ENCODE measurements at places on chromosomes 1 and 21.

DNA sequence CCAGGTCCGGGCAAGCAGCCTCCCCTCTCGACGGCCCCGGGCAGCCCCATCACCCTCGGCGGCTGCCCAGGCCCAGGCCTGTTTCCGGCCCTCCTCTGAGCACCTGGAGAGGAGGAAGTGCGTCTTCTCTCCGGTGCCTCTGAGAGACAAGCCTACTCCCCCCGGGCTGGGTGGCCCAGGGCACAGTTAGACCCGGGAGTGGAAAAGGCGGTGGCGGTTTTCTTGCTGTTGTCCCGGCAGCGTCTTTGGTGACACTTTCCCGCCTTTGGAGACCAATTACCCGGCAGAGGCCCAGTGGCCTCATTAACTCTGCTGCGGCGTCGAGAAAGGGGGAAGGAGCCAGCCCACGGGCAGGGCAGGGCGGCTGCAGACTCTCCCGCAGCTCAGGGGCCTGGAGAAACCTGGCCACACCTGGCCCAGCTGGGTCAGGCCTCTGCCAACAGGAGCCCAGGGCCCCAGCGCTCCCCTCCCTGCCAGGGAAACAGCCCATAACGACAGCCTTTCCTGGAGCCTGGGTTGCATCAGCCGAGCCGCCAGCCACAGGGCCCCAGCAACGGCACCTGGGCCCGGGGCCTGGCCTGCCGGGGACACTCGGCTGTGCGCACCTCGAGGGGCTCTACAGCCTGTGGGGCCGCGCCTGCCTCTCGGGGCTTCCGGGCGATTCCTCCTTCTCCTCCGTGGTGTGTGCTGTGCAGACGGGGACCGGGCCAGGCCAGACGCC lies 28.4 kb upstream of the C1orf159 start:
- no peak for DNase-seq

DNA sequence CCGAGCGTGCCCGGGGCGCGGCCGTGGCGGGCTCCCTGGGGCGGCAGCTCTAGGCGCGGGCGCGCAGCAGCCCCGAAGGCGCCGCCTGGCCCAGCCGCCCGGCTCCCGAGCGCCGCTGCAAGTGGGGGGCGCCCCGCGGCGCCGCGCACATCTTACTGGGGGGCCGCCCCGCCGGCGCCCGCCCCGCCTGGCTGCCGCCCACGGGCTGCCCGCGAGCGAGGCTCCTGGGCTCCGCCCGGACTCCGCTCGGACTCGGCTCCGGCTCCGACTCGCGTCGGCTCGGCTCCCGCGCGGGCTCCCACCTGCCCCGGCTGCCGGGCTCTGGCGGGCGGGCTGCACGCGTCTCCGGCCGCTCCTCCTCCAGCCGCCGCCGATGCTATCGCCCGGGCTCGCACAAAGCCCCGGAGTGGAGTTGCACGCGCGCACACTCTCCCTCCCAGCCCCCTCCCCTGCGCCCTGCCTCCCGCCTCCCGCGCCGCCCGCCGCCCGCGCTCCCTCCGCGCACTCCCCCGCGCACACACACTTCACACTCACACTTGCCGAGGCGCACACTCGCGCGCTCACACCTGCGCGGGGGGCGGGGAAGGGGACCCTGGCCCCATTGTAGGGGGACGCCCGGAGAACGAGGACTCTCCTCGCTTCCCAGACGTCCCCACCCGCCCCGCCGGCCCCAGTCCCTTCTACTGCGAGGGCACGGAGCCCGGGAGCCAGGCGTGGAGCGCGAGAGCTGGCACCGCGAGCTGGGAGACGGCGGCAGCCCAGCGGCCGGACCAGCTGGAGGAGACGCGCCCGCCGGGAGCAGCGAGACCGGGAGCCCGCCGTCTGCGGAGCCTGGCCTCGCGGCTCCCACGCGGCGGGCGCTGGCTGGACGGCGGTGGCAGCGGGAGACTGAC lies at the start of gene GRIK3:
TSS of gene GRIK3 (minus strand) at position 395 of the 893 bp plus-strand sequence. CDS start 407 bp downstream, outside the sequence.
- no peak for DNase-seq

DNA sequence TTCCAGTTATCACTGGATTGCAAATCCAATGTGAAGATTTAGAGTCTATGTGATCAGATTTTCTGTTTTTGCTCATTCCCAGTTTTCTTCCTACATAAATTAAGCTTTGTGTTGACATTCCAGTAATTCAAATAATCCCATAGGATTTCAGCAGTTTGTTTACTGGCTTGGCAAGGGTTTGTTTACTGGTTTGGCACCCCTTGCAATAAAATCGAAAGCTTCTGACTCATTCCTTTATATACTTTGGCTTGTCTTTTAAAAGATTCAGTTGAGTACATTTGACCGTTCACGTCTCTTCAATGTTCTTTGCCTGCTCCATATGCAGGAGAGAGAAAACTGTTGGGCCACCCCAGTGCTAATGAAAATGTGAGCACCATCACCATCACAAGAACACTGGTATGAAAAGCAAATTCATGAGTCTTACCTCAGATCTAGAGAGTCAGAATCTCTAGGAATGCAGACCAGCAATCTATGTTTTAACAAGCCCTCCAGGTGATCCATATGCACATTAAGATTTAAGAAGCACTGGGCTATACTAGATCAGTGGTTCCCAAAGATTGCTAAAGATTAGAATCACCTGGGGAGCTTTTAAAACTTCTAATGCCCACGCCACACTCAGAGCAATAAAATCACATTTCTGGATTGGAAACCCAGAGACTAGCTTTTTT lies 32.8 kb downstream of the ZC3H11B start:
- no peak for DNase-seq

DNA sequence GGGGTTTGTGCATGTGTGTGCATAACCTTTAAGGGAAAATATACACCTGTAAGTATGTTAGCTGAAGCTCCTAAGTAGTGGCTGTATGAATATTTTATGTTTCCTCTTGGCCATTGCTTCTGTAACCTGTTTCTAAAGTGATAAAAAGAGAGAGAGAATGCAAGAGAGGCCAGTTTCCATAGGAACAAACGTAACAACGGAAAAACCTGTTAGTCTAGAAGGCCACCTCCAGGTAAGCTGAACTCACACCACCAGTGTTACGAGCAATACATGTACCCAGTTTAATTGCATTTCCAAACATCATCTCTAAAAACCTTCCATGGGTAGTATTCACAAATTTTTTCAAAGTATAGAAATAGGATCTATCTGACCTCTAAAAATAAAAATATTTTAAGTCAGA lies 63.1 kb downstream of the PLPPR4 start:
- DNase-seq: no peak

DNA sequence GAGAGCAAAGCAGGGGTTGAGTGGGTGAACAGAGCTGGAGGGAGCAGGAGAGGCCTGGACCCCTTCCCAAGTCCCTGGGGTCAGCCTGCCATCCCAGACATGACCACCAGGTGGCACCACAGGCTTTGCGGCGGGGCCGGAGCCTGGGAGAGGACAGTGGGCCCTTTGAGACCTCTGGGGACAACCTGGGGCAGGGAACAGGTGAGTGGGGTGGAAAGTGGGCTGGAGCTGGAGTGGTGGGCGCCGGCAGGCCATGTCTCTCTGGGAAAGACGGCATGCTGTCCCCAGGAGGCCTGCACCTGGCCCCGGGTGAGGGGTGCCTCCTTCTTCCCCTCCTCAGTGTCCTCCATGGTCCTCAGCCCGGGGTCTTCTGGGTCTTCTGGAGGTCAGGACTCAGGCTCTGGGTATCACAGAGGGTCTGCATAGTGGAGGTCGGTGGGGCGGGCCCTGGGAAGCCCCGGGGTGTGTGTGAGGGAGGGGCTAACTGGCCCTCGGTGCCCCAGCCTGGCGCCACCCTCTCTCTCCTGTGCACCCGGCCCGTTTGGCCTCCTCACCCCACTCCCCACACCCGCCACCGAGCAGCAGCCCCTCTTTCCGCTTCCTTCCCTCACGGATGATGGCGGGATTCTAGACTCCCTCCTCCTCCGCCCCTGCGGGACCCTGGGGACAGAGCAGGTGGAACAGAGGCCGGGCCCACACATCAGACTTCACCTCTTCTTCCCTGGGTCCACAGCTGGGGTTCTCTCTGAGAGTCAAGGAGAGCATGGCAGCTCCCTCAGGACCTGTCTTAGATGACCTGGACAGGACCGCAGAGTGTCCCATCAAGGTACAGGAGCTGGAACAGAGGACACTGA lies 28.5 kb upstream of the PKP1 start:
- no peak for DNase-seq

- no peak for DNase-seq
Measured at GRCh38 chr1:78408810-78409209, 82.0 kb upstream of the PTGFR start.

DNA sequence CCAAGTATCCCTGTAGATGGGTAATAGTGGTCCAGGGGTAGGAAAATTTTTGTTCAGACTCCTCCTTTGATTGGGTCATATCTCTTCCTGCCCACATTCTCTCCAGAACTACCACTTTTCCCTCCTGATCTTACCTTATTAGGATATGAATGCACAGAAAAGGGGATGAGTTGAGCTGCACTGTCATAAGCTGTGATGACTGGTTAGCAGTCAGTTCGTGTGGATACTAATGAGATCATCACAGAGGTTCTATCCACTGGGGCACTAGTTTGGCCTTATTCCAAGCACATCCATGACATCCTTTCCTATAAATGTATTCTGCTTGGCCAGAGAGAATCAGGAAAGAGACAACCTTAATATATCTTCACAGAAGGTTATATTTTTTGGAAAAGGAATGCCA lies 22.1 kb upstream of the TBX15 start:
- DNase-seq: no peak

GRCh38 chr1:108657356-108658080 lies 3.4 kb downstream of the HENMT1 start:
- no peak for DNase-seq

GRCh38 chr1:43774359-43774758 lies 67.0 kb downstream of the ST3GAL3 start:
- DNase-seq: no peak

GRCh38 chr1:16091296-16091695 lies 17.8 kb upstream of the FAM131C start:
- no peak for DNase-seq

DNA sequence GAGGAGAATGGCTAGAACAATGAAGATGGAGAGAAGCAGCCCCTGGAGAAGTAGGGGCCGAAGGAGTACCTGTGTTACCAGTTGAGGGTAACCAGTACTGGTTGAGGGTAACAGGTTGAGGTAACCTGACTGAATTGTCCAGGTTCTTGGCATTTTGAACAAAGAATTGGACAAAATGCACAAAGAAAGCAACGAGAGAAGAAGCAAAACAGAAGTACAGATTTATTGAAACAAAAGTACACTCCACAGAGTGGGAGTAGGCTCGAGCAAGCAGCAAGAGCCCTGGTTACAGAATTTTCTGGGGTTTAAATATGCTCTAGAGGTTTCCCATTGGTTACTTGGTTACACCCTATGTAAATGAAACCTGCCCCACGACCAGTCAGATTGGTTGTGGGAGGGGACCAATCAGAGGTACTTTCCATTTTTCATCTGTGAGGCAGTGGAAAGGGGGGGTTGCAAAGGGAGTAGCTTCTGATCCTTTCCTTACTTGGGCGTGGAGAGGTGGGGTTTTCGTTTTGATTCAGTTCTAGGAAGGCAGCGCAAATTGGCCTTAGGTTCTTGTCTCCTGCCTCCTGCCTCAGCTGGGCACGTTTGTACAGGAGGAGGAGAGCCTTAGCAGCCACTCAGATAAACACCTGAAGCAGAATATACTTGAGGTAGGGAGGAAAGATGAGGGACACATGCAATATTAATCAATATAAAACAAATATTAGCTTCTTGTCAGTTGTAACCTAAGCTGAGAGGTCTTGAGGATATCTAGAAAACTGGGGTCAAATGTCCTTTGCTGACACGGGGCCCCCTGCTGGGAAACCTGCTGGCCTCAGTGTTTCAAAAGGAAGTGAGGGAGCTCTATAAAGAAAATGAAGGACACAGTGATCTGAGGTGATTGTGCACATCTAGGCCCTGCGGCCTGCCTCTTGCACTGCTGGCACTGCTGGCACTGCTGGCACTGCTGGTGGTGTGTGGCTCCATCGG lies 14.3 kb upstream of the LSM10 start:
- DNase-seq: no peak

GRCh38 chr1:171219346-171220080 lies 28.8 kb upstream of the FMO1 start:
- DNase-seq: no peak

DNA sequence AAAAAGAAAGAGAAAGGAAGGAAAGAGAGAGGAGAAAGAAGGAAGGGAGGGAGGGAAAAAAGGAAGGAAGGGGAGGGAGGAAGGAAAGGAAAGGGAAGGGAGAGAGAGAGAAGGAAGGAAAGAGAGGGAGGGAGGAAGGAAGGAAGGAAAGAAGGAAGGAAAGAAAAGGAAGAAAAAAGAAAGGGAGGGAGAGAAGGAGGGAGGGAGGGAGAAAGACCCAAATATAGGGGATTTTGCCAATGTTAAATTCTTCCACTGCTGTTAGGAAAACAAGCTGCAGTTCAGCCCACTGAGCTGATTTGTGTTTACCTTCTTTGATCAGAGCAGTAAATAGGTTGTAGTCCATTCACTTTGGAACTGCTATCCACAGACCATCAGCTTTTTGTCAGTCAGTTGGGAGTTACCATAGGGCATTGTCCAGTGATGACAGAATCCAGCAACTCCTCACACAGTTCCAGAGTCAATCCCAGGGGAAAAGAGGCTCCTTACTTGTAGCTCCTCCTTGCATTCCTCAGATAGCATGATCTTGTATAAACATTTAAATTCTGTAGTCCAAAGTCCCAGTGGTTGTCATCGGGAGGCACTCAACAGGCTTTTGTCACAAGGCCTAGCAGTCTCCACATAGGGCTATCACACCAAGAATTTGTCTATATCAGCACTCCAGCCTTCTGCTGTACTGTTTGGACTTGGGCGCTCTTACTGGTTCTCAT lies 13.5 kb upstream of the PPP1R8 start:
- DNase-seq: no peak

DNA sequence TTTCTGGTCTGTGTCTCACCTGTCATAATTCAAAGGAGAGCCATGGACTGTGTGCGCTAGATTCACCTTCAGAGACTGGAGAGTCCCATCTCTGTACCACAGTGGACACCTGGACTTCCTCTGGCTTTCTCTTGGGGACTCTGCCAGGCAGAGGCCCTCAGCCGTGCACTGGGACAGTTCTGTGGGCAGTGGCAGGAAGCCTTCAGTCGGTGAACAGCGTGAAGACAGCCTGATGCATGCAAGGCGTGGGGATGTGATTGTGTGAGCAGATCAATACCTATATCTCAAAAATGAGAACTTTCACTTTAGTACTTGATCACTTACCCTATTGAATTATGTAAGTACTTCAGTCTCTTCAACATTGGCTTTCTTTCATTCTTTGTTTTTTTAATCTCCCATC lies 245.3 kb downstream of the DISC1 start:
- DNase-seq: no peak

DNA sequence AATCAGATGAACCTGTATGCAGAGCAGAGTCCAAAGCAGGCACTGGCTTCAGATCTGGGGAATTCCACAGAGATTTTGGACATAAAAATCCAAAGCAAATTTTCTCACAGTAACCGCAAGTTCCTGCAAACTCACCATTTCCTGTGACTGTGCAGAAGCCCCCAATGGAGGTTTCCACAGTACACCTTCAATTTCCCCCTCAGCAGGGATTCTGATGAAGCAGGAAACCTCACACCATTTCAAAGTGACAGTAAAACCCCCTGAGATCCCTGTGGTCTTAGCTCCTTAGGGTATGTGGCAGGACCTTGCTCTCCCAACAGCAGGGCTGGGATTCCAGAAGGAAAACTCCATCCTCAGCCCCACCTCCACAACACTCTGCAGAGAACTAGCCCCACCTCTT lies 6.0 kb upstream of the TGFBR3 start:
- no peak for DNase-seq
